ENCODE measurements at places on chromosomes 12 and 14.

- DNase-seq: no peak
Observed at GRCh38 chr12:89305373-89305772, 46.9 kb downstream of the DUSP6 start.

- DNase-seq: no peak
Observed at GRCh38 chr14:46091819-46092218, 559.8 kb downstream of the RPL10L start.

DNA sequence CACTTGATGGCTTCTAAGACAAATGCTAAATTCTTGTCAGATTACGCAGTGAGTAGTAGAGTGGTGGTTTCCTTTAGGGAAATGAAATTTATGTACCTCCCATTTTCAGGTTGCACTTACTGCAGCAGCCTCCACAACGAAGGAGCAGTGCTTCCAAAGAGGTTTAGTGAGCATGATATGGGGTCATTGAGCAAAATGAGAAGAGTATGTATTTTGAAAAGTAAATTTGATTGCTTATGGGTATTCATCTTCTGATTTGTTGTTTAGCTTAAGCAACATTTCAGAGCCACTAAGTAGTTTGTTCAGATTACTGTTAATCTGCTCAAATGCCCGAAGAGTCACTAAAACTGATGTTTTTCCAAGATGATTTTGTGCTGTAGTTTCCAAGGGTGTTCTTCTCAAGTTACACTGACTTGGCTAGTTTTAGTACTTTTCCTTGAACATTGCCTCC, 493.6 kb downstream of the PCNX1 start:
- peak; percentile 22 for DNase-seq

GRCh38 chr14:50350975-50351374, 38.9 kb downstream of the DMAC2L start:
- DNase-seq: peak; percentile 84

DNA sequence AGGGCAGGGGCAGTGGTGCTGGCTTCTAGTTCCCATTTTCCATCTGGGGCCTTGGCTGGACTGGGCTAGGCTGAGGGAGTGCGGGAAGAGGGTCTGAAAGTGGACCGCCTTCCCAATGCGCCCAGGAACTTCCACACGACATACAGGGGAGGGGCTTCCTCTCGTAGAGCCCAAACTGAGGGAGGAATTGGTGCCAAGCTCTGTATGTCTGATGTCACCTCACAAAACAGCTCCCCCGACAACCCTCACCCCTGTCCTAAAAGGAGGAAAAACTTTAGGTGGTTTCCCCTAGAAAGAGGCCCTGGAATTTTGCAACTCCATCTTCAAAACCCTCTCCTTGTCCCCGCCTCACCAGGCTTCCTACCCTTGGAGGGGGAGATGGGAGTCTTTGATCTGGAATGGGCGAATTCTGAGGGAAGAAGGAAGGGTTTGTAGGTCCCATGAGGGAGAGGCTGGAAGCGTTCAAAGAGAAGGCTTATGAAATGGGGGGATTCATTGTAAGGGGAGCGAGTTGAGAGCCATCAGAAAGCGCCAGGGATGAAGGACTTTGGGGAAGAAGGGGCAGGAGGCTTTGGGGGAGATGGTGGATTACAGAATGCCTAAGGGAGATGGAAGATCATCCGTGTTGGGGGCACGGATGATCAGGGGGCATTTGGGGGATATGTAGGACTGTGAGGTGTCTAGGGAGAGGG, 844 bp downstream of the GLTP start:
- DNase-seq: no peak

DNA sequence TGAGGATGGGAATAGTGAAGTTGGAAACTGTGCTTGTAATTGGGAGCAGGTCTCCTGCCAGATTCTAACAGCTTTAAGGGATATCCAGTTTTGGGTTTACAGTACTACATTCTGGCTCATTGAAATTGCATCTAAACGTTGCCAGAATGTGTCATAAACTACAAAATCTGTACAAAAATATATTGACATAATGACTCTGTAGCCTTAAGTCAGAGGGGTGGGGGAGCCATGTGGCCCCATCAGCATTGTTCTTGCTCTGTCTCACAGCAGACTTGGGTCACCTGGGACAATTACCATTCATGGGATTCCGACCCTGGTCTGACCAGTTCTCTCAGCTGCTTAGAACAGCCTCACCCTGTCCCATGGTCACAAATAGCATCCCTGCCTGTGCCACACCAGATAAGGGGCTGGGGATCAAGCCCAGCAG, 43.3 kb upstream of the MED13L start:
- no peak for DNase-seq

GRCh38 chr14:23148591-23149249, 29.7 kb upstream of the CEBPE start:
- peak; percentile 28 for DNase-seq

DNA sequence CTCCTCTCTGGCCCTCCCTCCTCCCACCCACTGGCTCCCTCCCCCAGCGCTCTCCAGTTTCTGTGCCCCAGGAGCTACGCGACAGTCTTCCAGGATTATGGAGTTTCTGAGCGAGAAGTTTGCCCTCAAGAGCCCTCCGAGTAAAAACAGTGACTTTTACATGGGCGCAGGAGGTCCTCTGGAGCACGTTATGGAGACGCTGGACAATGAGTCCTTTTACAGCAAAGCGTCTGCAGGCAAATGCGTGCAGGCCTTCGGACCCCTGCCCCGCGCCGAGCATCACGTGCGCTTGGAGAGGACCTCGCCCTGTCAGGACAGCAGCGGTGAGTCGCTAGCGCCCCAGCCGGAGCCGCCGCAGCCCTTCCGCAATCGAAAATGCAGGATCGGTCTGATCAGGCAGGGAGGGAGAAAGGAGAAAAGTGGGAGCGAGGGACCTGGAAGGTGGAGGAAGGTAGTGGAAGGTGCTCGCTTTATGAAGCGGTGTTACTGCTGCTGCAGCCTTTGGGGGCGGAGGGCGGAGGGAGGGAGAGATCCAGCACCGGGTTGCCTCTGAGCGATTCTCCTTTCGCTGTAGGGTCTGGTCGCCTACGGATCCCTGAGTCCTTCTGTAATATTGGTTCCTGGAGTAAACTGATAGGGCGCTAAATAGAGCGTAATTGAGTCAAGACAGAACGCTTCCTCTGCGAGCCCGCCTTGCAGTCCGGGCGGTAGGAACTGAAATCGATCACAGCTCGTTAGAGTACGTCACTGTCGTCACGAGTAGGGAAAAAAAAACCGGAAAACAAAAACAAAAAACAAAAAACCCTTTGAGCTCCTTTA, at the start of gene ALX1:
TSS of gene ALX1 (plus strand) at position 56 of the 819 bp plus-strand sequence. CDS start at position 98, 42 bp downstream.
- DNase-seq: peak; percentile 31

GRCh38 chr14:51295646-51296263, 55.7 kb downstream of the TMX1 start:
- DNase-seq: no peak

DNA sequence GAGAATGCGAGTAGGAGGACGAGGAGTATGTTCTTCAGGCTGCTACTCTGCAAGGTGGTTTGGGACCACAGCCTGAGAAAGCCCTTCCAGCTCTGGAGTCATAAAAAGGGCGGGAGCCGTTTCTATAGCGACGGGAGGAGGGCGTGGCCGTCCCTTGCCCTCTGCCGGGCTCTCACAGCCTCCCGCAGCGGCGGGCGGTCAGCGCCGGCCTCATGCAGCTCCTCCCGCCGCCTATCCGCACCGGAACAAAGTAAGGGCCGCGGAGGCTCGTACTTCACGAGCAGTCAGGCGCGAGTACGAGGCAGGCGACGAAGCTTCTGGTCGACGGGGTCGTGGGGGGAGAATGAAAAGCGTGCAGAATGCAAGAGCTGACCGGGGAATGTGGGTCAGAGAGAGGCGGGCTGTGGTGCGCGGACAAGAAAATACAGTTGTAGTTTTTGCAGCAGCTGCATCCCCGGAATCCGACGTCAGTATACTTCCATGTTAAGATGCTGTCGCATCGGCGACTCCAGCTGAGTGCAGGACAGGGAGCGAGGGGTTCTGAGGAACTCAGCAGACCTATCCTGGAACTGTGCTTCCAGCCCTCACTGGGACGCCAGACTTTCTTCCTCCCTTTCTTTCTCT, at the start of gene DYRK4:
TSS of gene DYRK4 (plus strand) at position 175 of the 624 bp plus-strand sequence. CDS start at position 213, 38 bp downstream.
- DNase-seq: peak; percentile 54

- DNase-seq: peak; percentile 16
Observed at GRCh38 chr12:22447223-22447622, 97.1 kb downstream of the C2CD5 start.

DNA sequence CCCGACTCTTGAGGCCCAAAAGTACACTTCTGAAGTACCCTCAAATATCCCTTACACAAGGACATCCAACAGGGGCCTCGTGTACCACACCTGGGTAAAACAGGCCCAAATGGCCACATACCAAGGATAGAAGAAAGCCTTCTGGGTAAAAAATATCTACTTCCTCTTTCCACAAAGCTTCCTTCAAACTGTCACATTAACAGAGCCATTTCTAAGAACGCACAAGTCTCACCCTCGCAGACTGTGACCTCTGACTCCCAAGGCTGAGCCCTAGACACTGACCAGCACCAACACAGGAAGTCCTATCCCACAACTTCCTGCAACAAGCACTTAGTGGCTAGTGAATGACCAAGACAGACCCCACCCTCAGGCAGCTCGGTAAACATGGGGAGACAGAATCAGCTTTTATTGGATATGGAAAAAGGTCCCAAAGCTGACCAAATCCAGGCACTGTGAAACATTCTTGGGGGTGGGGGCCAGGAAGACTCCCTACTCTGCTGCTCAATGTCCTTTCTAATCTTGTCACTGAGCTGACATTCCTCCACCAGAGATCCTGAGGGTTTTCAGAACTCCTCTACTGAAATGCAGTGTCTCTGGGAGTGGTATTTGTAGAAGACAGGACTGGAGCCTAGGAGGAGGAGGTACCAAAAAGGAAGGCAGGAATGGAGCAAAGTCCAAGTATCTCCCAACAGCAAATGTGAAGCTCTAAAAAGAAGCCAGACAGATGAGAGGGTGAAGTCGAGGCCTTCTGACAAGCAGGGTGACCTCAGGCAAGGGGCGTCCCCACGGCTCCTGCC, 15.9 kb downstream of the KCTD10 start:
- DNase-seq: no peak

GRCh38 chr14:82911930-82912329, 1378.3 kb upstream of the SEL1L start:
- peak; percentile 1 for DNase-seq

GRCh38 chr12:76866726-76867125, 12.1 kb downstream of the CSRP2 start:
- DNase-seq: peak; percentile 78

DNA sequence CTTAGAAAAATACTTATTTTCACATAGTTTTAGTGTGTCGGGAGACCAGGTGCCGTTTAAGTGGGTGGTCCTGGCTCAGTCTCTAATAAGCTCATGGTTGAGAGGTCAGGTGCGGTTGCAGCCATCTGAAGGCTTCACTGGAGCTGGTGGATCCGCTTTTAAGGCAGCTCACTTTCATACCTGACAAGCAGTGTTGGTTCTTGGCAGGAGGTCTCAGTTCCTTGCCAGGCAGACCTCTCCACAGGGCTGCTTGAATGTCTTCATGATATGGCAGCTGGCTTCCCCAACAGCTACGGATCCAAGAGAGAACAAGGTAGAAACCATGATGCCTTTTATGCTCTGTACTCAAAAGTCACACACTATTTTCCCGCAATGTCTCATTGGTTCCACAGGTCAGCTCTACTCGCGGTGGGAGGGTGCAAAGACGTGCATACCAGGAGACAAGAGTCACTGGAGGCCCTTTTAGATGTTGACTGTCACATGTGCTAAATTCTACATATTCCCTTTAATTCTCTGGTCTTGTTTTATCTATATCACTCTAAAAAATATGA, 8.0 kb upstream of the ZDHHC17 start:
- DNase-seq: no peak

DNA sequence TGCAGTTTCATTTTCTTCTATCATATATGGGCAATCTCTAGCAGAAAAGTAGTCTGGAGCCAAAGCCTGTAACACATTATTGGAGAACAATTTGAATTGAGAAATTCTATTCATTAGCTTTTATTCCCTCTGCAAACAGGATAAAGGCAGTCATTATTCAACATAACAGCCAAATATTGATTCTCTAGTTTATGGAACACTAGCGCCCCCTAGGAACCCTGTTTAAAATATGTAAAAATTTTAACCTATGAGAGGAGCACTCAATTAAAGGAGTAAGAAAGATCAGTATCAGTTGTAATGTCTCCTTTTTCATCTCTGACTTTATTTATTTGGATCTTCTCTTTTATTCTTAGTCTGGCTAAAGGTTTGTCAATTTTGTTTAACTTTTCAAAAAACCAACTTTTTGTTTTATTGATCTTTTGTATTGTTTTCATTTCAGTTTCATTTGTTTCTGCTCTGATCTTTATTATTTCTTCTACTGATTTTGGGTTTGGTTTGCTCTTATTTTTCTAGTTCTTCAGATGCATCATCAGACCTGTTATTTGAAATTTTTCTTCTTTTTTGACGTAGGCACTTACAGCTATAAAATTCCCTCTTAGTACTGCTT, 4.8 kb upstream of the LMNTD1 start:
- DNase-seq: peak; percentile 53

- no peak for DNase-seq
Observed at GRCh38 chr14:95300697-95301526, 18.8 kb downstream of the CLMN start.

GRCh38 chr12:132506328-132507160, 16.6 kb downstream of the FBRSL1 start:
- DNase-seq: peak; percentile 76

DNA sequence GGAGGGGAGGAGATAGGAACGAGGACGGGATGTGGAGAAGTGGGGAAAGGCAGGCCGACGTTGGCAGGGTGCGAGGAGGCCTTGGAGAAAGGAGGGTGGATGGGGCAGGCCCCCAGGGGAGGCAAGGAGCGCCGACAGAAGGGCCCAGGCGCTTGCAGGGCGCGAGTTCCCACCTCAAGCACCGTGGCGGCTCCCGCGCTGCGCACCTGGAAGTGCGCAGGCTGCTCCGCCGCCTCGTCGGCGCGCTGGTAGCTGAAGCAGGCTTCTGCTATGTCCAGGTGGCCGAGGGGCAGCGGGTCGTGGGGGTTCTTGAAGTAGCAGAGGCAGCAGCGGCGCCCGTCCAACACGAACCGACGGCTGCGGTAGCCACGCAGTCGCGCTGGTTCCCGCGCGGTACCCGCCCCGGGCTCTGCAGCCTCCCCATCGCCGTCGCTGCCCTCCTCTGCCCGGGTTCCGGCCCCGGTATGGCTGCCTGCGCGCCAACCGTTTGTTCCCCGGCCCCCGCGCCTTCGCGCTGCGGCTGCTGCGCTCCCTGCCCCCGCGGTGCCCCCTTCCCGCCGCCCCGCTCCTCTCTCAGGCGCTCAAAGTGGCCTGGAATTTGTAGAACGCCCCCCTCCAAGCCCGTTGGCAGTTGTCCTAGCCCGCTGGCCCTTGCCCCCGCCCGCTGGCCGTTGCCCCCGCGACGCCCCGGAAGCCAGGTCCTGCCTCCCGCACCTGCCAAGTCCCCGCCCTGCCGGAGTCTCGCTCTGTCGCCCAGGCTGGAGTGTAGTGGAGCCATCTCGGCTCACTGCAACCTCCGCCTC, 1.1 kb upstream of the ACTR6 start:
- DNase-seq: no peak

Measured in fibroblast of skin of right quadriceps (primary cell).